ENCODE measurements at places on chromosomes 5 and 9.

GRCh38 chr5:94173100-94173499, 431.7 kb upstream of the POU5F2 start:
- no peak for DNase-seq

- peak; percentile 9 for DNase-seq
Measured at GRCh38 chr9:90141723-90142122, 500.9 kb downstream of the DIRAS2 start.

DNA sequence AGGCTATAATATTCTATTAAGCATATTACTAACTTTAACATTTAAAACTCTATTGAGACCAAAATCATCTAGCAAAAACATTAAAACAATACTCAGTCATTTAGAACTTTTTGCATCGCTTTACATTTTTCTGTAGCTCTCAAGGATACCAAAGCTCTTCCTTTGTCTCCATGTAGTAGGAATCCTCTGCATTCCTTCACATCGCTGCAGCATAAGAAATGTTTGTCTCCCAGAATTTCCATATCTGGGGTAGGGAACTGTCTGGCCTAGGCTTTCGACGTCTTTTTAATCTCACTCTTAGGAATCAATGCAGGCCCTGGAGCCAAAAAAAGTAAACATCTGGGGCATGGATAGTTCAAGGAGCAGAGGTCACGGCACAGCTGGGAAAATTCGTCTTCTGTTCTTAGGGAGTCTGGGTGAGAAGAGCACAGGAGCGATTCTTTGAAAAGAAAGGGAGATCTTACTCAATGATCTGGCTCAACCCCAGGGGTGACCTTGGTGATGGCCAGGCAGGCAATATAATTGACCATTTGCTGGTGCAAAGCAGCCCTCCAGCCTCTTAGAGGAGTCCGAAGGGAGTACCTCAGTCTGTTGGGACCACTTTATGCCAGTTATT, 23.2 kb upstream of the RAI14 start:
- DNase-seq = no peak

GRCh38 chr9:18585996-18586395, 112.0 kb downstream of the ADAMTSL1 start:
- DNase-seq = no peak

DNA sequence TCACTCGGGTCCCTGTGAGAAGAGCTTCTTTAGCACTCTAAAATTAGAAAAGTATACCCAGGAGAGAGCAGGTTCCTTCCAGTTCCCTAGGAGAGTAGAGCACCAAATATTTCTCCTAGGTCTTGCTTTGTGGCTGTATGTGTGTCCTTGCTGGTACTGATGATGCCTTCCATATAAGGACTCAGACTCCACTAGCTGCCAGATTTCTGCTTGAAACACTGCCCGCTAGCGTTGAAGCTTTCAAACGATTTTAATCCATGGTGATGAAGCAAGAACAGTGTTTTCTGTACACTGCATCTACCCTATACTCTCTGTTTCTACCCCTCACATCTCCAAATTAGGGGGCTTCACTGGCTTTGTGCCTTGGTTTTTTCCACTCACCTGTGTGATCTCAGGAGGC, 2.4 kb upstream of the SMC2 start:
- peak; percentile 36 for DNase-seq

DNA sequence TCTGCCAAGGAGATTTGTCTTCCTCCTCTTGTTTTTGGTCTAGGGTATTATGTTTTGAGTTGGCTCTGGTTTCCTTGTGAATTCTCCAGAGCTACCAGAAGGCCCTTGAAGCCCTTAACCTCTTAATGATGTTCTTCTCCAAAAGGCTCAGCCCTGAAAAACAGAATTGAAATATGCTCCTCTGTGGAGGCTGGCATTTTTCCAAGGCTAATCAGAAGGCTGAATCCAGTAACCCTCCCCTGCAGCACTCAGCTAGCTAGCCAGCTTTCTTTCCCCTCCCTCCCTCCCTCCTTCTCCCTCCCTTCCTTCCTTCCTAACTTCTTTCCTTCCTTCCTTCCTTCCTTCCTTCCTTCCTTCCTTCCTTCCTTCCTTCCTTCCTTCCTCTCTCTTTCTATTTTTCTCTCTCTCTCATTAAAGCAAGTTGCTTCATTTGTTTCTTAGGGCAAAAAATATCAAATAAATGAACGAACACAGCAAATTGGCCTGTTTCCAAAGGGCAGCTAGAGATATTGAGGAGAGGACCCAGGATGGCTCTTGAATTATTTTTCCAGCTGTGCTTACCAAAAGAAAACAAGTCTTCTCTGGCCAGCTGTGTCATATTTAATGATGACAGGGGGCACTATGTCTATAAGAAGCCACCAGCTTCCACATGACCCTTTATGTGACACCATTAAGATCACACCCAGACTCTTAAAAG, 38.7 kb downstream of the JAKMIP2 start:
- DNase-seq = peak; percentile 78

DNA sequence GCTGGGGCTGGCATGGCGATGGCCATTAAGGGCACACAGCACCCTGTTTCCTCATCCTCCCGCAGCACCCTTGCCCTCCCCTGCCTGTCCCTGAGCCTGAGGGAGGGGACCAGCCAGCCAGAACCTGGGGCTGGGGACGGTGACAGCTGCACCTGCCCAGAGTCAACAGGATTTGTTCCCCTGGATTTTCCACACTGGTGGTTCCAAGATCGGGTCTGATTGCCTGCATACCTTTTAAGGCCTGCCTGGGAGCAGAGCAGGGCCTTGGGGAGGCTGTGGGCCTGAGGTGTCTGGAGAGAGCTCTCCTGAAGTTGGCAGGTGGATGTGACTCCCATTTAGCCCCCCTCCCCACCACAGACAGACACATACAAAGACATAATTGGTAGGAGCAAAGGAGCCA, 61.0 kb upstream of the C5orf58 start:
- DNase-seq = no peak

- DNase-seq = no peak
Measured at GRCh38 chr5:108143581-108143980, 238.3 kb downstream of the FBXL17 start.

- peak; percentile 61 for DNase-seq
Measured at GRCh38 chr9:90830977-90831376, 29.4 kb downstream of the SYK start.

- no peak for DNase-seq
Measured at GRCh38 chr5:150239794-150240122, 49.8 kb downstream of the CAMK2A start.

DNA sequence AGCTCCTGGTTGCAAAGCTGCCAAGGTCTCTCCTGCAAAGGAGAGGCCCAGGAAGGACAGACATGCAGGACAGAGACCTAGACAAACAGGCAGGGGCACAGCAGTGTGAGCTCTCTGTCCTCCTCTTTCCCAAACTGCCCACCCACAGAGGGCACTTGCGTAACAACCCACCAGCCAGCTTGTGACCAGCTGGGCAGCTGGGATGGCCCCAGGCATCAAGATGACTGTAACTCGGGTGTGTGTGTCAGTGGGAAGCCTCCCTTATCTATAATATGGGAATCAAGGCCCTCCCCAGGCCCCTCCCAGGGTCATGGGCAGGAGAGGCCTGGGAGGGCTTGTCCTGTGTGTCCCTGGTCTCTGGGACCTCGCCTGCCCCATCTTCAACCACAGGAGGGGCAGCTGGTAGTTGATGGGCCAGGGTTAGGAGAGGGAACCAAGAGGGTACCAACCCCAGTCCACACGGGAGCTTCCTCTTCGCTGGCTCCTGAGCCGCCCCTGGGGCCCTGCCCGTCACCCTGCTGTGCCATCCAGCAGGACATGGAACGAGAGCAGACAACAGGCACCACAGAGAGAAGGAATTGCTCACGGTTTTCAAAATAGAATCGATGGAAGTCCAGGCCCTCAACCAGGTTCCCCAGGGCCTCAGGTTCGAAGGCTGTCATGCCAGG, 37.9 kb downstream of the SLC6A7 start:
- no peak for DNase-seq

DNA sequence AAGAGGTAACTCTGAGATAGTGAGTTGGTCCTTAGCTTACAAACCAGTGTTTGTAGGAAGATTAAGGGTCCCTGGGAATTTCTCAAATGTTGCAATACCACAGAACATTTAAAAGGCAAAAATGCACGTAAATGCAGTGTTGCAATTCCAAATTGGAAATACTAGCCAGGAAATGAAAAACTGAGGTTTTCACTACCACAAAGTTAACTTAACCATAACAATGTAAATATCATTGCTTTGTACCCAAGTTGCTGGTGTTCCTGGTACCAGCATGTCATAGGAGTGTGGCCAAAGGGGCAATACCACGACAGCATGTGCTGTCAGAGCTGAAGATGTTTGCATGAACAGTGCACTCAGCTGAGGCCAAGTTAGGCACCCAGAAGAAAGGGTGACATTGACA, 382.9 kb downstream of the GLIS3 start:
- no peak for DNase-seq

DNA sequence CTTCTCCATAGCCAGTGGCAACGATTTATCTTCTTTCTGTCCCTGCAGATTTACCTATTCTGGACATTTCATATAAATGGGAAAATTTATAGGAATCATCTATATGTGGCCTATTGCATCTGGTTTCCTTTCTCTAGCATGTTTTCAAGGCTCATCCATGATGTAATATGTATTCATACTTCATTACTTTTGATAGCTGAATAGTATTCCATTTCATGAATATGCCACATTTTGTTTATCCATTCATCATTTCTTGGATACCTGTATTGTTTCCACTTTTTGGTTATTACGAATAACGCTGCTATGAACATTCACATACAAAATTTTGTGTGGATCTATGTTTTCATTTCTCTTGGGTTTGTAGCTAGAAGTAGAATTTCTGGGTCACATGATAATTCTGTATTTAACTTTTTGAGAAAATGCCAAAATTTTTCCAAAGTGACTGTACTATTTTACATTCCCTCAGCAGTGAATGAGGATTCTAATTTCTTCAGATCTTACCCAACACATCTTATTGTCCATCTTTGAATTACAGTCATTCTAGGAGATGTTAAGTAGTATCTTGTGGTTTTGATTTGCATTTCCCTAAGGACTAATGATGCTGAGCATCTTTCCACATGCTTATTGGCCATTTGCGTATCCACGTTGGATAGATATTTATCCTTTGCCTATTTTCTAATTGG, 3.6 kb downstream of the IARS1 start:
- no peak for DNase-seq

- no peak for DNase-seq
Measured at GRCh38 chr9:100626949-100627348, 49.1 kb downstream of the CAVIN4 start.

GRCh38 chr9:90029386-90029785, 424.6 kb downstream of the GADD45G start:
- no peak for DNase-seq

GRCh38 chr5:80268916-80269315, 13.1 kb upstream of the SERINC5 start:
- DNase-seq = no peak

DNA sequence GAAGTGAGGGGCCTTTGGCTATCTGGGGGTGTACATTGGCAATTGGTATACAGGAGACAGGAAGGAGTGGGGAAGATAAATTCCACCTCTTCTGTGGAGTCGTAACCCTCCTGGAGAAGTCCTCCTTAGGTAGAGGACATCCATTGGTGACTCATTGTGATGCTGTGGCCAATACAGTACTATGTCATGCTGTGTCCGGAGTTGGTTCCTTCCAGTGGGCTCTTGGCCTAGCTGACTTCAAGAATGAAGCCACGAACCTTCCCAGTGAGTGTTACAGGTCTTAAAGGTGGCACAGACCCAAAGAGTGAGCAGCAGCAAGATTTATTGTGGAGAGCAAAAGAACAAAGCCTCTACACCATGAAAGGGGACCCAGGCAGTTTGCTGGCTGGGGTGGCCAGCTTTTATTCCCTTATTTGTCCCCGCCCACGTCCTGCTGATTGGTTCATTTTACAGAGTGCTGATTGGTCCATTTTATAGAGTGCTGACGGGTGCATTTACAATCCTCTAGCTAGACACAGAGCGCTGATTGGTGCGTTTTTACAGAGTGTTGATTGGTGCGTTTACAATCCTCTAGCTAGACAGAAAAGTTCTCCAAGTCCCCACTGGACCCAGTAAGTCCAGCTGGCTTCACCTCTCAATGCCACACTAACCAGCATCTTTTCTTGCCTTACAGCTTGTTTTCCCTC, 37.3 kb upstream of the FBP1 start:
- DNase-seq = no peak

GRCh38 chr5:76294573-76294972, 108.5 kb upstream of the IQGAP2 start:
- no peak for DNase-seq

DNA sequence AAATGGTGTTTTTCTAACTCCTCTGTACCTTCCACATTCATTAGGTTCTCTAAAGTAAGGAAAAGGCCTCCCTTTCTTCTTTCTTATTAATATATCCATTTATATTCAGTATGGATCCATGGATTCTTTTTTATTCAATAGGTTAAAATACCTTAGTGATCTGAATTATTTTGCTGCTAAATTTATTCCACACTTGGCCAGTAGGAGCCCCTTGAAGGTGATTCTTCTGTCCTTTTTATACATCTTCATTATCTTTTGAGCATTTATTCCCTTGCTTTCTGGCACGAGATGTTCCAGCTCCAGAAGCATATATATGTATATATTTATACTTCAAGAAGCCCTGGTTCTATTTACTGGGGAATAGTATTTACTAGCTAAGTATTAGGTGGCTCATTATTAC, 311.8 kb upstream of the SGCD start:
- DNase-seq = no peak

GRCh38 chr5:150122158-150122510, 33.5 kb downstream of the PDGFRB start:
- no peak for DNase-seq

DNA sequence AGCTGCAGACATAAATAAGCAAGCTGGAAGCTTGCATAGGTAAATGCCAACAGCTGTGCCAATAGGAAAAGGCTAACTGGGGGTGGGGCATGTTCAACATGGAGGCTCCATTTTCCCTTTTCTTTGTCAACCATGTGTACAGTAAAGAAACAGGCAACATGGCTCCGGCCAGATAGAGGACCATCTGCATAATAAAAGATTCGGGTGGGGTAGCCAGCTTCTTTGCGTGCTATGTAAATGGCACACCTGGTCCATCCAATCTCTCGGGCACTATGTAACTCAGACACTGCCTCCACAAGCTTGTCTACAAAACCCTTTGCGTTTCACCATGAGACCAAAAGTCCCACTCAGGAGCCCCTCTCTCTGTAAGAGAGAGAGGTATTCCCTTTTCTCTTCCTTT, 41.7 kb upstream of the DENND4C start:
- no peak for DNase-seq

GRCh38 chr5:175382171-175382570, 61.8 kb downstream of the DRD1 start:
- no peak for DNase-seq

Data from NCI-H187 treated with DMSO at 0.1 percent for 48 hours (cell line).